ENCODE measurements at places on chromosomes 6 and 20.
A peak's percentile ranks its signal among the peaks of the same experiment; 100 is the strongest.

- no peak for DNase-seq
Measured at GRCh38 chr6:127446356-127446755, 12.8 kb downstream of the KIAA0408 start.

DNA sequence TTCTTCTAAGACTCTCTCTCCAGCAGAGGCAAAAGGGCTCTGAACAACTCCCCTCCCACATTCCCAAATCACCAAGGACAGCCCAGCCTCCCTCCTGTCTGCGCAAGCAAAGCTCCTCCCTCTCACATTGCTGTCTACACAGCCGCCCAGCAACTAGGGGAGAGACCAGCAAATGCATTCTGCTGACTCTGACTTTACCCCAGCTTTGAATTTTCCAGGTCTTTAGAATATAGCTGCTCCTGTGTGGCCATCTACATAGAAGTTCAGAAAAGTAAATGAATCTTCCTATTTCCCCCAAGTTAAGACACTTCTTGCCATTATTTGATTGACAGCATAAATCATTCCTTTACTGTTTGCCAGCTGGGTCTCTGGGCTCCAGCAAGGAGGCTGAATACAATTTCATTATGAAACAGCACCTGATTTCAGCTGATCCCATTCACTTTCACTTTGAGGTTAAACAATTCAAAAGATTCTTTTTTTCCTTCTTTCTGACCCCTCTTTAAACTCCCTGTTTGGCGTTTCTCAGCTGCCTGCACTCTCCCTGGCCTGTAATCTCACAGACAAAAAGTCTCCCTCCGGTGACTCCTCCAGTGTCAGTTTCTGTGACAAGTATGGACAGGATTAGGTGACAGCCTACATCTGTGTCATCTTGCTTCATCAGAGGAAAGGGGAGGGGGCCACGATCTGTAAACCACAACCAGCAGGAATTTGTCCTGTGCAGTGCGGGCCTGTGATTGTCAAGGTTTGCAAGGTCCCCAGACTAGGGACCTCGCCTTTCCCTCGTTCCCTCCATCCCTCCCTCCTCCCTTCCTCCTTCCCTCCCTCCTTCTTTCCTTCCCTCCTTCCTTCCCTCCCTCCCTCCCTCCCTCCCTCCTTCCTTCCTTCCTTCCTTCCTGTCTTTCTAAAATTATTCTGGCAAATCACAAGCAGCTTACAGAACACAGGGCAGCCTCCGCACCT, 205.6 kb upstream of the RIN2 start:
- peak; percentile 58 for DNase-seq

- no peak for DNase-seq
Measured at GRCh38 chr20:44643154-44643519, 8.4 kb downstream of the ADA start.

DNA sequence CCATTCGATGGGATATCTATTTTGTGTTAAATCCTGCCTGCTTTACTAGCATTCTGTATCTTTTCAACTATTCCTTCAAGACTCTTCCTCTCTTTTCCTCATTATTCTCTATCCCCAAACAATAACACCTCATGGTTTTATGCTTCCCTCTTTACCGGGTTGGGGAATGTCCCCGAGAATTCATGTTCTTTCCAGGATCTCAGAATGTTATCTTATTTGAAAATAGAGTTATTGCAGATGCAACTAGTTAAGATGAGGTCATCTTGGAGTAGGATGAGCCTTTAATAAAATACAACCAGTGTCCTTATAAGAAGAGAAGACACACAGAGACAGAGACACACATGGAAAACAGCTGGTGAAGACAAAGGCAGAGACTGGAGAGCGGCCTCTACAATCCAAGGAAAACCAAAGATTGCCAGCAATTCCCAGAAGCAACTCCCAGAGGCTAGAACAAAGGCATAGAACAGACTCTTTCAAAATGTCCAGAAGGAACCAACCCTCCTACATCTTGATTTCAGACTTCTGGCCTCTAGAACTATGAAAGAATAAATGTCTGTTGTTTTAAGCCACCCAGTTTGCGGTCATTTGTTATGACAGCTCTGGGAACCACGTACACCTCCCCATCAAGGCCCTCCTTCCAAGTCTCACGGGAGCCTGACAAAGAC, 126.8 kb upstream of the TNFAIP3 start:
- DNase-seq: no peak

GRCh38 chr20:34815636-34816035, 9.8 kb downstream of the NCOA6 start:
- DNase-seq: no peak
